ENCODE measurements at places on chromosomes 16 and 17.

GRCh38 chr17:4206962-4207361 is 56.8 kb downstream of the ANKFY1 start:
- no peak for DNase-seq

GRCh38 chr17:20728181-20728580 is 148.7 kb downstream of the CDRT15L2 start:
- DNase-seq = no peak

DNA sequence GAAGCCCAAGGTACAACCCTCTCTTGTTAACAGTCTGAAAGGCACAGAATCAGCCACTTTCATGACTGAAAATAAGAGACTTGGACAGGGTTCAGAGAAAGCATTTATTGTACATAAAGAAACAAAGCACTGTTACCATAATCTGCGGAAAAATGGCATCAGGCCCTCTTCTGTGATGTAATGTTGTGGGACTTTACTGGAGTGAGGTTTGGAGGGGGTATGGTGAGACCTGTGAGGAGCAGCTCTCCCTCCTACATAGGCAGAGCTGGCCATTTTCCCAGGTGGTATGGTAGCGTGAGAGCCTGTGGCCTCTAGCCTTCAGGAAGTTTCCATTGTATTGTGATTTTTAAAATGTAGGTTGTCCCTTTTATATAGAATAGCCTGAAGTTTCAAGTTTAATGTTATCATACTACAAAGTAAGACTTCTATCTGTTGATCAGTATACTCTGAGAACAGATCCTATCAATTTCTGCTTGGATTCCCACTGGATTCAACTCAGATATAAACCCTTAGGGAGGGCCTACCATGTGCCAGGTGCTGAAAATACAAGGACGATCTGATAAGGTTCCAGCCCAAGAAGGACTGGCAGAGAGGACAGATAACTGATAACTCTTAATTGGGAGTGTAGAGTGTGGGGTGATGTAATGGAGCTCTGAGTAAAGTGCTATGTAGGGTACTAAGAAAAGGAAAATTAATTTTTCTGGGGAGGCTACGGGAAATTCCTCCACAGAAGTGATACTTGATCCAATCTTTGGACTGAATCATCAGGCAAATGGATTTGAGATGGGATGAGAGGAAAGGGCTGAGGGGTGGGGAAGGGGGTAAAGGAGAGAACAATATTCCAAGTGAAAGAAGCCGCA is 4.1 kb upstream of the YPEL2 start:
- no peak for DNase-seq

- DNase-seq = no peak
Measured at GRCh38 chr17:60297760-60298401, 94.1 kb downstream of the USP32 start.

DNA sequence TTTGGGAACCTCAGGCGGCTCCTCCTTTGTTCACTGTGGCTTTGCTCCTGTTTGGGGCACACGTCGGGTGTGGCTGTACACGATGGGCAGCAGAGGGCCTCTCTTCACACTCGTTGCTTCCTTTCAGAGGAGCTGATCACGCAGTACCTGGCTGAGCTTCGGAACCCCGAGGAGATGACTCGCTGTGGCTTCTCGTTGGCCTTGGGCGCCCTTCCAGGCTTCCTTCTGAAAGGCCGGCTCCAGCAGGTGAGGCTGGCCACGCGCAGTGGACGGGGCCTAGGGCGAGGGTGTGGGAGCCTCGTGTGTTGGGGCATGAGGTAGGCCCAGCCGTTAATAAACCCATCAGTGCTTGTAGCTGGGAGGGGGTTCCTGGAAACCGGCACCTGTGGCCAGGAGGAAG is 85.0 kb upstream of the ZNF750 start:
- DNase-seq = no peak

GRCh38 chr16:12245921-12246720 is 269.6 kb downstream of the SNX29 start:
- no peak for DNase-seq

- peak; percentile 73 for DNase-seq
Measured at GRCh38 chr17:50212121-50212843, 10.9 kb upstream of the COL1A1 start.

DNA sequence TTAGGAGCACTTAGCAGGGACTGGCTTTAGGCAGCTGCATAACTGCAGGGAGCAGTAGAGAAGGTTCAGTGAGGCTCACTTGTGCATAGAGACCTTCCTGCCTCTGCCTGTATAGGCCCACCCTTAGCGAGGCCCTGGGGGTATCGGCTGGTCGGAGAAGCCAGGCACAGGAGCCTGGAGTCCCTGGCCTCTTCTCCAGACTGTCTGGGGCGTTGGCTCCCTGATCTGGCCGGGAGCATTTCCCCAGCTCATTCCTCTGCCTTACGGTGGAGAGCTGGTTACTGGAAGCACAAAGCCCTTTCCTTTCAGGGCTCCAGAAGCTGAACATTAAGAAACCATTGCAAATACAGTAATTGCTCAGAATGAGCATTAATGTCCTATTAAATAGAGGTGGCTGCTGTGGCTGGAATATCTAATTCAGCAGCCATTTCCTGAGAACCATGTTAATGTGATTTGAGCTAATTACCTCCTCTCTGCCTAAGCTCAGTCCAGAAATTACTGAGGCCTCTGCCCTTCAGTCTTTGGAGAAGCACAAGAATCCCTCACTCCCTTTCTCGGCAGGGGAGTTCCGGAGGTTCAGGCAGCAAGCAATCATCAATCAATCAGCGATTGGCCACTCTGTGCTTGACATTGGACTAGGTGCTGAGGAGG is 18.8 kb upstream of the TMEM220 start:
- no peak for DNase-seq

GRCh38 chr17:7748076-7748775 is 30.7 kb downstream of the DNAH2 start:
- no peak for DNase-seq

GRCh38 chr17:73132085-73132492 is 32.7 kb upstream of the SSTR2 start:
- no peak for DNase-seq

- DNase-seq = no peak
Measured at GRCh38 chr16:11098601-11099390, 154.4 kb downstream of the CLEC16A start.

- no peak for DNase-seq
Measured at GRCh38 chr16:86334079-86334635, 176.2 kb upstream of the FOXF1 start.

DNA sequence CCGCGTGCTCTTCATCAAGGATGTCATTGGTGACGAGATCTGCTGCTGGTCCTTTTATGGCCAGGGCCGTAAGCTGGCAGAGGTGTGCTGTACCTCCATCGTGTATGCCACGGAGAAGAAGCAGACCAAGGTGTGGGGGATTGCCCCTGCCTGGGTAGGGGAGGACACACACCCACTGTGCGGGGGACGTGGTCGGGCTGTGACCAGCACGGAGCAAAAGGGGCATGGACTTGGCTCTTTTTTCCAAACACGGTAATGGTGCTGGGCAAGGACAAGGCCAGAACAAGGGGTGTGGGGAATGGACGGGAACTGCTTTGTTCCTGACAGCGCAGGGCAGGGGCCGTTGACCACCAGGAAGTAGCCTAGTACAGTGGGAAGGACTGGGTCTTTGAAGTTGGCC is 6.8 kb downstream of the TNFAIP1 start:
- no peak for DNase-seq

GRCh38 chr17:3986270-3986938 is 22.2 kb upstream of the ATP2A3 start:
- DNase-seq = peak; percentile 20

DNA sequence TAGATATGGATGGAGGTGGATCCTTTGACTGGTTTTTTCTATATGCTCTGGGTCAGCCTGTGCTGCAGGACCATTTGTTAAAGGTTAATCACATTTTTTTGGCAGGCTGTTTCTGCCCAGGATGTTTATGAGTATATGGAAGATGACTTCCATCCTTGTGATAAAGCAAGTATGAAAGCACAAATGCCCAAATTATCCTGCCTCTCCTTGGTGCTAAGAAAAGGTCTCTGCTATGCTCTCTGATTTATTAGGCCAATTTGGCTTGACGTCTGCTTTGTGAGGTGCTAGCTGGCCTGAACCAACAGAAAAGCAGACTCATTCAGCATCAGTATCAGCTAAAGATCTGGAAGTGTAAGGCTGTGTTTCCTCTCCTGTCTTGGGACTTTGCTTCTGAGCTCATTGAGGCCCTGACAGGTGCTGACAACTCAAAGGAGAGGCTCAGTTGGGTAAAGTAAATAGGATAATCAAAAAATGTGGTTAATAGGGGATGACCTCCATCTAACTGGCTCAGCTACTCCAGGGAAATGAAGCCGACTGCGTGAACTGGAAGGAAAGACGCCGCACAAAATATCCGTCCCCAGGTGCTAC is 15.2 kb downstream of the ANKRD40 start:
- no peak for DNase-seq

DNA sequence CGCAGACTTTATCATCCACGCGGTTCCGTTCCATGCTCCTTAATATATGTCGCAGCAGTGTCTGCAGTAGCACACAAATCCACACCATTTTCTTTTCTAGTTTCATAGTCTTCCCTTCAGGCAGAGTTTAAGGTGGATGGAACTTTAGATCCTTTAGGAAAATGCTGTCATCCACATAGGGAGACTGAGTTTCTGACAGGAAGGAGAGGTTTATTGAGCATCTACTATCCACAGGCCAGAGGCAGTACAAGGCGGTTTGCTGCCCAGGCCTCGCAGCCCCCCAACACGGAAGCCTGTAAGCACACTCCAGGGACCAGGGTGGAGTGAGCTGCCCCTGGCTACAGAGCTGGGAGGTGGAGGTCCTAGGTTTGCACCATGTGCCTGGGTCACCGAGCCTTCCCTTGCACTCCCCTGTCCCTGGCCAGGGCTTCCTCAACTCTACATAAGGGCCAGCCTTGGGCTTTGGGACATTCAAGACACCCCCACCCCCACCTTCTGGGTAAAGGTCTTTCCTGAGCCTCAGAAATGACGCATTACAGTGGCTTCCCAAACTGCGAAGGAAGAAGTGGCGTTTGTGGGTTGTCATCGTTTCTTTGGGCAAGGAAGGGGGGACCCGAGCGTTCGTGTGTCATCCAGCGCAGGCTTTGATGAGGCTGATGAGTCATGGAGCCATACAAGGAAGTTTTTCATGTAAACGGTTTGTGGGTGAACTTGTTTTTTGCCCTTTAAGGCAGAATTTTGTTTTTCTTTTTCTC is 146.5 kb upstream of the PLCG2 start:
- DNase-seq = no peak

DNA sequence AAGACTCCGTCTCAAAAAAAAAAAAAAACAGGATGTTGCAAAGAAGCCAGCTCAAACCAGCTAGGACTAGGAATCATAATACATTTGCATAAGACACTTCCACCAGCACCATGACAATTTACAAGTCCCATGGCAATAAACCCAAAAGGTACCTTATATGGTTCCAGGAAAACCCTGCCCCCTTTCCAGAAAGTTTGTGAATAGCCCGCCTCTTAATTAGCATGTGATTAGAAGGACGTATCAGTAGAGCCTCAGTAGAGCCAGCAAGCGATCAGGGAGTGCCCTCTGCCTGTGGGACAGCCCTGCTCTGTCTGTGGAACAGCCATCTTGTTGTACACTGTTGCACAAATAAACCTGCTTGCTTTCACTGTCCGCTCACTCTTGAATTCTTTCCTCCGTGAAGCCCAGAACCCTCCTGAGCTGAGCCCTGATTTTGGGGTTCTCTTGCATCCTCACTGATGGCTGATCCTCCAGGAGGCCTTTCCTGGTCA is 14.0 kb downstream of the NUPR1 start:
- no peak for DNase-seq

GRCh38 chr17:46056800-46057304 is 57.8 kb downstream of the STH start:
- DNase-seq = no peak

GRCh38 chr16:74279805-74280204 is 16.8 kb upstream of the PSMD7 start:
- DNase-seq = no peak

DNA sequence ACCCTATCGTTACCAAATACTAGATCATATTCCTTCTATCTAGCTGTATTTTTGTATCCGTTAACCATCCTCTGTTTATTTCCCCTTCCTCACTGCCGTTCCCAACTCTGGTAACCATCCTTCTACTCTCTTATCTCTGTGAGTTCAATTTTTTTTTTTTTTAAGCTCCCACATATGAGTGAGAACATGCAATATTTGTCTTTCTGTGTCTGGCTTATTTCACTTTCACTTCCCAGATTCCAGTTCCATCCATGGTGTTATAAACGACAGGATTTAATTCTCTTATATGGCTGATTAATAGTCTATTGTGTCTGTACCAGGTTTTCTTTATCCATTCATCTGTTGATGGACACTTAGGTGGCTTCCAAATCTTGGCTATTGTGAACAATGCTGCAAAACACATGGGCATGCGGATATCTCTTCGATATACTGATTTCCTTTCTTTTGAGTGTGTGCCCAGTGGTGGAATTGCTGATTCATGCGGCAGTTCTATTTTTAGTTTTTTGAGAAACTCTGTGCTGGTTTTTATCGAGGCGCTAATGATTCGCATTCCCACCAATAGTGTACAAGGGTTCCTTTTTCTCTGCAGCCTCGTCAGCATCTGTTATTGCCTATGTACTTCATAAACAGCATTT is 599.6 kb downstream of the TMEM114 start:
- no peak for DNase-seq

- no peak for DNase-seq
Measured at GRCh38 chr17:34974179-34974578, 6.1 kb upstream of the LIG3 start.

DNA sequence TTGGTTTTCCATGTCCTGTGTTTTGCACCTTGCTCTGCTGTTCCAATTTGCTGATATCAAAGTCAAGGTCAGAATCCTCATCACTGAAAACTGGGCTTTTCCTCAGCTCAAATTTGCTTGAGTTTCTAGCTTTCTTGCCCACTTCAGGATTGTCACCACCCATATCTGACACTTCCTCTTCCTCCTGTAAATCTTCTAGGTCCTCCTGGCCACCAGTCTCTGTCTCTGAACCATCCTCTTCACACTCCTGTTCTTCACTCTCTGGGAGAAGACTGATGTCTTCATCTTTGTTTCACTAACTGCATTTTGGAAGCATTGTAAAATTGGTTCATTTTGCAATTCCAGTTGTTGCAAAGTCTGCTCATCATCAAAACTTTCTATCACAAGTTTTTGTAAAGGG is 63.4 kb upstream of the RBL2 start:
- DNase-seq = no peak

DNA sequence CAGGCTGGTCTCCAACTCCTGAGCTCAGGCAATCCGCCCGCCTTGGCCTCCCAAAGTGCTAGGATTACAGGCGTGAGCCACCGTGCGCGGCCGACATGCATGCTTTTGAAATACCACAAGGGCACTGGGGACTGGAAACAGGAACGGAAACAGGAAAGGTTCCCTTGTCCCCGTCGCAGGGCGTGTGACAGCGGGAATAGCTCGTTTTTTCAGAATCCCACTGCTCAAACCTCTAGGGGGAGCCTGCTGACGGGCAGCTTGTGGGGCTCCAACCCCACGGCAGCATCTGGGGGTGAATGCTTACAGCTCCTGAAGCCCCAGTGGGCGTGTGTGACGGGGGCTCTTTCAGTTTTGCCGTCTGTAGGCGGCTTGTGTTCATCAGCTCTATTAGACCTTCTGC is 18.8 kb upstream of the ASGR2 start:
- no peak for DNase-seq

- DNase-seq = no peak
Measured at GRCh38 chr17:67879662-67880061, 54.4 kb downstream of the BPTF start.

Data from right hindlimb (tissue), 1 donor.